ENCODE measurements at places on chromosomes 16 and 17. TPM values are rescaled to one million over a fixed set of nuclear protein-coding genes. Genes with fewer than 3 reads are reported as not detected.

PRKCB gene
- total RNA-seq = not detected

TPSB2 gene
- not detected for total RNA-seq

GRCh38 chr17:76314392-76315227 is 6.5 kb upstream of the QRICH2 start:
- DNase-seq = no peak

DNA sequence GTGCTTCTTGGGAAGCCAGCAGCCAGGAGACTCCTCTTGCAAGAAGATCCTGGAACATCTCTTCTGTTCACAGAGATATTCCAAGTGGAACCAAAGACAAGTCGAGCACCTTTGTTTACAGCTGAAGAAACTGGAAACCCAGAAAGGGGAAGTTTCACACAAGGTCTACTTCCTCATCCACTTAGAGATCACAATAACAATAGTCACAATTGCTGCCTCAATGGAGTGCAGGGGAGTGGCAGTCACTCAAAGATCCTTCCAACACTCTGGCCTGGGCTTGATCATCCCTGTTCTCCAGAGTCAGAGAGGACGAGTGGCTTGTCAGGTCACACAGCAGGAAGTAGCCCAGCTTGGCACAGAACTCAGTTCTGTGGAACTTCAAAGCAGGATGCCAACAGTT is 46.9 kb upstream of the SIAH1 start:
- DNase-seq = no peak

DNA sequence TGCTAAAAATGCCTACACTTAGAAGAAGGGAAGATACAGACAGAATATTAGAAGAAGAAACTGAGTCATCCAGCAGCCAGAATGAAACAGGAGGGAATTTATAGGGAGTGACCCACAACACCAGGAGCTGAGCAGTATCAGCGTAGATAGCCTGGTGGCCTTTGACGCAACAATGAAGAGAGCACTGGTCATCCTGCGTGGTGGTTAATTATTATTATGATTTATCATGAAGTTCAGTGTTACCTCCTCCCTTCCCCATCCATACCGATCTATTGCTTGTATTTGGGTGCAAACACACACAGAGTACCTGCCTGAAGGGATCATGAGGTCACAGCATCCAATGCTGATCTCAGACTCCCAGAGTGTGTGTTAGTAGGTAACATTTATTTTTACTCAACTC is 38.5 kb downstream of the ERCC4 start:
- DNase-seq = no peak
